ENCODE measurements at places on chromosomes 1 and 21. TPM values are rescaled to one million over a fixed set of nuclear protein-coding genes. Genes with fewer than 3 reads are reported as not detected.

The CIART gene
- total RNA-seq: 6.5 TPM

The PIGR gene
- not detected for total RNA-seq

The KRTAP13-3 gene
- total RNA-seq: not detected

The SPRR2B gene
- total RNA-seq: not detected

The RGSL1 gene
- not detected for total RNA-seq

The SMIM1 gene
- 0.92 TPM for total RNA-seq

The OR2L8 gene
- total RNA-seq: 2.5 TPM
